Cardiac muscle cell (in vitro differentiated cells and primary cell): ENCODE measurements at places on chromosomes 13 and 19. TPM values are rescaled to one million over a fixed set of nuclear protein-coding genes. Genes with fewer than 3 reads are reported as not detected.

Gene CLDN10
- total RNA-seq, result 0.66 TPM in 1 of 2 replicates, not detected in the other

Gene GMIP
- total RNA-seq, result 13.7 and 15.1 TPM in 2 replicates

Gene OLFM4
- total RNA-seq, result not detected in 2 replicates

DNA sequence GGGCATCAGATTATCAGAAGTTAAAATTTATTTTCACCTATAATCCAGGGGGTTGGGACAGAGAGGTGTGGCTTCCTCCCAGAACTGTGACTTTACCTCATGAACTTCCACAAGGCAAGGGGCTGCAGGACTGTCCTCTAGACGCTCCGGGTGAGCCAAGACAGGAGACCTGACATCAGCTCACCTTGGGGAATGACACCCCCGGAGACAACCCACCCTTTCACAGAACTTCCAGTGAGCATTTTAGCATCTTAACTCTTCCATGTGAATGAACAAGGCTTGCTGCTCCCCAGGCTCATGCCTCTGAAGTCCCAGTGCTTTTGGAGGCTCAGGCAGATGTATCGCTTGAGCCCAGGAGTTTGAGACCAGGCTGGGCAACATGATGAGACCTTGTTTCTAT, 29.4 kb upstream of the TFDP1 start:
- H3K4me3 ChIP-seq, result no peak overlapping the region
- H3K36me3 ChIP-seq, result peaks cover 3% of the 10 kb centered on the region
- H3K4me1 ChIP-seq, result no peaks in the 10 kb centered on the region
- no peak overlapping the region for H3K27ac ChIP-seq

- H3K27me3 ChIP-seq, result peaks cover 96% of the 10 kb centered on the region
- no peak overlapping the region for H3K4me3 ChIP-seq
- H3K4me1 ChIP-seq, result no peaks in the 10 kb centered on the region
Measured at GRCh38 chr19:55442372-55442961, 633 bp downstream of the SHISA7 start.

GRCh38 chr13:45242070-45242469, 41.2 kb upstream of the KCTD4 start:
- H3K36me3 ChIP-seq, result no peaks in the 10 kb centered on the region
- H3K4me1 ChIP-seq, result peaks cover 7% of the 10 kb centered on the region
- H3K4me3 ChIP-seq, result no peak overlapping the region
- peak; percentile 64 for DNase-seq
- no peaks in the 10 kb centered on the region for H3K27me3 ChIP-seq
- no peak overlapping the region for H3K27ac ChIP-seq

DNA sequence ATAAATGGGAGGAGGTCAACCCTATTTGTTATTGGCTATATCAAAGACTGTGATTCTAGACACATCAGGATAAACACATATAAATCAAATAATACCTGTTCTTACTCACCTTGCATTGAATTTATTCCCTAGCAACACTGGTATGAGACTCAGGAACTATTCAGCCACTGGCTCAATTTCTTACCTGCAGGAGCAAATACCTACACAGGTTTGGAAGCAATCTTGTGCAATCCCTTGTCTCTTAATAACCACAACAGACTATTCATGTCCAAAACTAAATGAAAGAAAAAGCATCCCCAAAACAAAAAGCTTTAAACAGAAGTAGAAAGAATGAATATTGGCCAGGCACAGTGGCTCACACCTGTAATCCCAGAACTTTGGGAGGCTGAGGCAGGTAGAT, 55.5 kb downstream of the TBC1D4 start:
- H3K27me3 ChIP-seq, result no peaks in the 10 kb centered on the region
- no peaks in the 10 kb centered on the region for H3K36me3 ChIP-seq
- H3K27ac ChIP-seq, result no peak overlapping the region

- no peaks in the 10 kb centered on the region for H3K4me1 ChIP-seq
- no peak overlapping the region for H3K4me3 ChIP-seq
- H3K27ac ChIP-seq, result no peak overlapping the region
- H3K36me3 ChIP-seq, result no peaks in the 10 kb centered on the region
Measured at GRCh38 chr19:31378404-31378803, 29.2 kb upstream of the TSHZ3 start.

- no peaks in the 10 kb centered on the region for H3K36me3 ChIP-seq
- H3K27me3 ChIP-seq, result no peaks in the 10 kb centered on the region
- H3K4me1 ChIP-seq, result no peaks in the 10 kb centered on the region
- no peak for DNase-seq
Measured at GRCh38 chr13:41641429-41641828, 184.1 kb downstream of the RGCC start.

- no peaks in the 10 kb centered on the region for H3K36me3 ChIP-seq
- DNase-seq, result no peak
- peak overlapping the region; percentile 76 for H3K27ac ChIP-seq
- H3K4me1 ChIP-seq, result peaks cover 71% of the 10 kb centered on the region
Measured at GRCh38 chr13:76131551-76131950, 495.4 kb downstream of the LMO7 start.

DNA sequence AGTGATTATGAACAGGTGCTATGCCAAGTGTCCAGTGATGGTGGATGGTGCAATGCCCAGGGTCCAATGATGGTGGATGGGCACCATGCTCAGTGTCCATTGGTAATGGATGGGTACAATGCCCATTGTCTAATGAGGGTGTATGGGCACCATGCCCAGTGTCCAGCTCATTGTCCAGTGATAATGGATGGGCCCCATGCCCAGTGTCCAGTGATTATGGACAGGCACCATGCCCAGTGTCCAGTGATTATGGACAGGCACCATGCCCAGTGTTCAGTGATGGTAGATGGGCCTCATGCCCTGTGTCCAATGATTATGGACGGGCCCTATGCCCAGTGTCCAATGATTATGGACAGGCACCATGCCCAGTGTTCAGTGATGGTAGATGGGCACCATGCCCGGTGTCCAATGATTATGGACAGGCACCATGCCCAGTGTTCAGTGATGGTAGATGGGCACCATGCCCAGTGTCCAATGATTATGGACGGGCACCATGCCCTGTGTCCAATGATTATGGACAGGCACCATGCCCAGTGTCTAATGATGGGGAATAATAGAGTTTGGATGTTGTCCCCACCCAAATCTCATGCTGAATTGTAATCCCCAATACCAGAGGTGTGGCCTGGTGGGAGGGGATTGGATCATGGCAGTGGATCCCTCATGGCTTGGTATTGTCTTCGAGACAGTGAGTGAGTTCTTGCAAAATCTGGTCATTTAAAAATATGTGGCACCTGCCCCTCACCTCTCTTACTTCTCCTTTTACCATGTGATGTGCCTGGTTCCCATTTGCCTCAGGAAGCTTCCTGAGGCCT, 87.8 kb downstream of the ANKRD10 start:
- H3K4me1 ChIP-seq, result no peaks in the 10 kb centered on the region
- H3K27ac ChIP-seq, result no peak overlapping the region
- H3K36me3 ChIP-seq, result no peaks in the 10 kb centered on the region
- no peak overlapping the region for H3K4me3 ChIP-seq

- DNase-seq, result no peak
- no peak overlapping the region for H3K4me3 ChIP-seq
- H3K4me1 ChIP-seq, result no peaks in the 10 kb centered on the region
- H3K27ac ChIP-seq, result no peak overlapping the region
- H3K27me3 ChIP-seq, result no peaks in the 10 kb centered on the region
Measured at GRCh38 chr13:113644800-113645199, 13.2 kb downstream of the ATP4B start.

DNA sequence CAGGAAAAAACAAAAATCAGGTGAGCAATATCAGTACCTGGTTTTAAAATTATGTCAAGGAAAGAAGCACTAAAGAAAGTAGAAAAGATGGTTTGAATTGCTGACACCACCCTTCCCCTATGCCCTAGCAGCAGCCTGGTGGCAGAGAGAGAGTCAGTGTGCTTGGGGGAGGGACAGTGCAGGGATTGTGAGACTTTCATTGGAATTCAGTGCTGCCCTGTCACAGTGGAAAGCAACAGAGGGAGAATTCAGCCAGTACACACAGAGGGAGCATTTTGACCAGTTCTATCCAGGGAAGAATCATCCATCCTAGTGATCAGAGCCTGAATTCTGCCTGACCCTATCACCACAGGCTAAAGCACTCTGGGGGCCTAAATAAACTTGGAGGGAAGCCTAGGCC, 222.4 kb upstream of the PCDH17 start:
- H3K4me1 ChIP-seq, result no peaks in the 10 kb centered on the region
- DNase-seq, result no peak
- H3K27me3 ChIP-seq, result no peaks in the 10 kb centered on the region
- no peak overlapping the region for H3K27ac ChIP-seq

DNA sequence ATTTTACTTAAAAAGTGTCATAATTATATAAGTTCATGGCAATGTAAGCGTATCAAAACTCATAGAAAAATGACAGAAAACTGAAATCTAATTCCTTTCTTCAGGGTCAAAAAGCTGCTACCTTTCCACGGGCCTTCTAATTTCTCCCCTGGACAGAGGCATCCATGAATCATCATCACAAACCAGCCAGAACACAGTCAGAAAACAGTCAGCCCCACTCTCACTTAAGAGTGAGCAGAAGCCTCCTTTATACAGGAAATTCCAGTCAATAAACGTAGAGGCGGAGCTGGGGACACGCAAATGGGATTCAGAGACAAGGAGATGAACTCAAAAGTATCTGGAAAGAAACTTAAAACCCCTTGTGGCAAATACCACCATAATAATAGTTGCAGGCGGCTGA, 54.2 kb upstream of the ABCC4 start:
- no peak for DNase-seq
- no peak overlapping the region for H3K27ac ChIP-seq
- H3K36me3 ChIP-seq, result no peaks in the 10 kb centered on the region

GRCh38 chr19:10769533-10770491, 51.9 kb downstream of the DNM2 start:
- H3K27me3 ChIP-seq, result no peaks in the 10 kb centered on the region
- peak; percentile 91 for DNase-seq
- peak overlapping the region; percentile 98 for H3K27ac ChIP-seq
- peaks cover 15% of the 10 kb centered on the region for H3K4me1 ChIP-seq
- H3K4me3 ChIP-seq, result no peak overlapping the region

DNA sequence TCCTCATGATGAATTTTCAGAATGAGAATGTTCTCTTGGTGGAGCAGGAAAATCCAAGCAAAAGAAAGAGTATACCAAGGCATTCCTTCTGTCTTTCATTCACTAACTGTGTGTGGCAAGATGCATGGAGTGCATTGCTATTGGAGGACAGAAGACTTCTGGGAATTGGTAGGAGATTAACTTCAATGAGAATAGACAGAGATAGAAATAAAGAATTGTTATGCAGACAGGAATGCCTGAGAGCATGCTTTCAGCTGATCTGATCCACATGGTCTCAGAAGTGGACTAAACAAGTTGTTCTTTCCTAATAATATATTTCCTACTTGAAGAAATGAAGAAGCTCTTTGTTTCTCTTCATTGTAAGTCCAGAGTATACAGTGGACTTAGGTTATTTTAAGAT, 303.6 kb downstream of the MYO16 start:
- H3K4me3 ChIP-seq, result no peak overlapping the region
- DNase-seq, result no peak
- no peaks in the 10 kb centered on the region for H3K4me1 ChIP-seq

GRCh38 chr19:33667141-33667650, 45.4 kb downstream of the CHST8 start:
- no peak for DNase-seq
- no peak overlapping the region for H3K27ac ChIP-seq
- no peaks in the 10 kb centered on the region for H3K36me3 ChIP-seq
- no peak overlapping the region for H3K4me3 ChIP-seq

DNA sequence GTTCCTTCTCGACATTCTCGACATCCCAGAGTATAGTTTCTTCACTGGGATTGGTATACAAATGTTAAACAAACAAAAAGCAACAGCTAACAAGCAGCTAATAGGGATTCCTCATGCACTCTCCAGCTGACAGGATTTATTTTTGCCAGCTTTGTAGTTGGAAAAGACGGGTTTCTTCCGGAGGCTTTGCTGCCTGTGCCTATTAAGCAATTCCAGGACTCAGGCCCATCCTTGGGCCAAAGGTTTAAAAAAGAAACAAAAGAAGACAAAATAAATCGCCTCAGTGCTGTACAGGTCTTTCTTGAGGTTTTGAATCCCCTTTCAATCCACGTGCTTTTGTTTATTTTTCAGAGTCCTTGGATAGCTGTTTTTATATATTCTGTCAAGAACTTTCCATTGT, 1414.5 kb upstream of the PCDH9 start:
- no peak overlapping the region for H3K27ac ChIP-seq
- no peak for DNase-seq
- H3K4me1 ChIP-seq, result no peaks in the 10 kb centered on the region
- H3K36me3 ChIP-seq, result no peaks in the 10 kb centered on the region
- H3K27me3 ChIP-seq, result no peaks in the 10 kb centered on the region

DNA sequence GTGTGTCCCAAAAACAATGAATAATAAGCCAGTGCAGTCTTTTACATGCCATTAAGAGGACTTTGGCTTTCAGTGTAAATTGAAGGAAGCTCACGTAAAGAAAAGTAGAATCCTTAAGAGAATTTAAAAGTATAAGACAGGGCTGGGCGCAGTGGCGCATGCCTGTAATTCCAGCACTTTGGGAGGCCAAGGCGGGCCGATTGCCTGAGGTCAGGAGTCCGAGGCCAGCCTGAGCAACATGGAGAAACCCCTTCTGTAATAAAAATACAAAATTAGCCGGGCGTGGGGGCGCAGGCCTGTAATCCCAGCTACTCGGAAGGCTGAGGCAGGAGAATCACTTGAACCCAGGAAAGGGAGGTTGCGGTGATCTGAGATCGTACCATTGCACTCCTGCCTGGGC, 17.9 kb upstream of the ZNF253 start:
- no peak for DNase-seq
- no peak overlapping the region for H3K27ac ChIP-seq
- H3K27me3 ChIP-seq, result no peaks in the 10 kb centered on the region

GRCh38 chr19:39112338-39112890, 13.2 kb upstream of the PAK4 start:
- DNase-seq, result no peak
- no peaks in the 10 kb centered on the region for H3K4me1 ChIP-seq
- H3K4me3 ChIP-seq, result no peak overlapping the region
- H3K27ac ChIP-seq, result no peak overlapping the region
- H3K27me3 ChIP-seq, result no peaks in the 10 kb centered on the region

- DNase-seq, result no peak
- no peak overlapping the region for H3K27ac ChIP-seq
- no peaks in the 10 kb centered on the region for H3K27me3 ChIP-seq
- peaks cover 13% of the 10 kb centered on the region for H3K36me3 ChIP-seq
Measured at GRCh38 chr19:47266401-47266941, 8.2 kb upstream of the INAFM1 start.

DNA sequence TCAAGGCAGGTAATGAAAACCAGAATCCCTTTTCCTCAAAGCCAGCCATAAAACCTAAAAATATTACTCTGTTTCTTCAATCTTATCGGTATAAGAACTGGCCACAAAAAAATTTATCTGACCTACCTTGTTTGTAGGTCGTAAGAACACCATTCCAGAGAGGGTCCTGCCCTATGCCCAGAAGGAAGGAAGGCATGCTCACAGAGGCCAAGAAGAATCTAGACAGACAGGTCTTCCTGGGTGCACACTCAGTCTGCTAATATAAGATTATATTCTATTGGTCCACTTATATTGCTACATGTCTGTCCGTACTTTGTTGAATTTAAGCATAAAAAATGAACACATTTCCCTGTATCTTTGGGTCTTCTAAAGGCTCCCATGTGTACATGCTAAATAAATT, 2136.1 kb upstream of the PCDH20 start:
- no peak overlapping the region for H3K27ac ChIP-seq
- no peaks in the 10 kb centered on the region for H3K4me1 ChIP-seq
- no peaks in the 10 kb centered on the region for H3K36me3 ChIP-seq
- H3K4me3 ChIP-seq, result no peak overlapping the region
- no peaks in the 10 kb centered on the region for H3K27me3 ChIP-seq
- no peak for DNase-seq
